ENCODE measurements at places on chromosomes 12 and 14.

DNA sequence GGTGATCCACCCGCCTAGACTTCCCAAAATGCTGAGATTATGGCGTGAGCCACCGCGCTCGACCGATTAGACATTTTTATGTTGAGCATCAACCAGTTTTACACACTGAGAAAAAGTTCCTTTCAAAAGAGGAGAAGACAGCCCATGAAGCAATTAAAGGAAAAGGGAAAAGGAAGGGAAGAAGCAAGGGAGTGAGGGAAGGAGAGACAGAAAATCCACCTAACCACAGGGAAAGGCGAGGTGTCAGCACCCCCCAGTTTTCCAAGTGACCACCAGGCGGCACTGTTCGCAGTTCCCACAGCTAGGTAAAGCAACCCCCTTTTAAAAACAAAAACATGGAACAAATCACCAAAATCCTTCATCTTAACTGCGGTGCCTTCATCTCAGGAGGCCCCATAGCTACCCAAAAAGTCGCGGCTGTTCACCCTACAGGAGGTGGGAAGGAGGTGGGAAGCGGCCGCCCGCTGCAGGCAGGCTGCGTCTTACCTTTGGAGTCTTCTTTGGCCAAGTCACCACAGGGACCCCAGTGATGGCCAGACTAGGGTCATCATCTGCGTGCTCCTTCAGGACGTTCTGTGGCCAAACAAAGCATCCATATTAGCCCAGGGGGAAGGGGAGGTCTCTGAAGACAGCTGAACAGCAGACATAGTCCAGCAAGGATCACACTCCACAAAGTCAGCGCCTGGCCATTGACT lies 86.6 kb downstream of the KDM2B start:
- peak; percentile 48 for DNase-seq

GRCh38 chr12:51403159-51403558 lies 12.0 kb upstream of the GALNT6 start:
- DNase-seq, result no peak

DNA sequence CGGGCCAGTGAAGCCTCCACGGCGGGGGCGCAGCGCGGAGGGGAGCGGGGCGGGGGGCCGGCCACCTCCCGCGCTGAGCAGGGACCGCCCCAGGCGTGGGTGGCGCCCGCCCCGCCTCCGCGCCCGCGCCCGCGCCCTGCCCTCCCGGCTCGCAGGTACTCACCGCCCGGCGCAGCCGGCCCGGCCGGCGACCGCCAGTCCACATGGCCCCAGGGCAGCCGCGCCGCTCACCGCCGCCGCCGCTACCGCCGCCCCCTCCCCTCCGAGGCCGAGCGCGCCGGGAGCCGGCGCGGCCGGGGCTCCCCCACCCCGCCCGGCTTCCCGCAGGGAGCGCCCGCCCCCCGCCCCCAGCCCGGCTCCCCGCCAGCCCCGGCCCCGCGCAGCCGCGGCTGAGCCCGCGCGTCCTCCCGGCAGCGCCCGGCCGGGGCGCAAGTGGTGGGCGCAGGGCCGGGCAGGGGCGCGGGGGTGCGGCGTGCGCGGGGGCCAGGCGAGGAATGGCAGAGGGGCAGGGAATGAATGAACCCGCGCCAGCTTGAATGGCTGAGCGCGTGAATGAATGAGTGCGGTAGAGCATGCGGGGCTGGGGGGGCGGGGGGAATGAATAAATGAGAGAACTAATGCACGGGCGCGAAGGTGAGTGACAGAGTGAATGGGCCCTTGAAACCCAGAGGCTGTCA lies at the start of gene BEGAIN:
Gene BEGAIN, minus strand, starts transcription at position 332 of the 677 bp plus-strand sequence. Its CDS starts 127 bp downstream, at position 205.
- DNase-seq, result no peak

- DNase-seq, result no peak
Observed at GRCh38 chr12:125742413-125742812, 677.2 kb downstream of the AACS start.

DNA sequence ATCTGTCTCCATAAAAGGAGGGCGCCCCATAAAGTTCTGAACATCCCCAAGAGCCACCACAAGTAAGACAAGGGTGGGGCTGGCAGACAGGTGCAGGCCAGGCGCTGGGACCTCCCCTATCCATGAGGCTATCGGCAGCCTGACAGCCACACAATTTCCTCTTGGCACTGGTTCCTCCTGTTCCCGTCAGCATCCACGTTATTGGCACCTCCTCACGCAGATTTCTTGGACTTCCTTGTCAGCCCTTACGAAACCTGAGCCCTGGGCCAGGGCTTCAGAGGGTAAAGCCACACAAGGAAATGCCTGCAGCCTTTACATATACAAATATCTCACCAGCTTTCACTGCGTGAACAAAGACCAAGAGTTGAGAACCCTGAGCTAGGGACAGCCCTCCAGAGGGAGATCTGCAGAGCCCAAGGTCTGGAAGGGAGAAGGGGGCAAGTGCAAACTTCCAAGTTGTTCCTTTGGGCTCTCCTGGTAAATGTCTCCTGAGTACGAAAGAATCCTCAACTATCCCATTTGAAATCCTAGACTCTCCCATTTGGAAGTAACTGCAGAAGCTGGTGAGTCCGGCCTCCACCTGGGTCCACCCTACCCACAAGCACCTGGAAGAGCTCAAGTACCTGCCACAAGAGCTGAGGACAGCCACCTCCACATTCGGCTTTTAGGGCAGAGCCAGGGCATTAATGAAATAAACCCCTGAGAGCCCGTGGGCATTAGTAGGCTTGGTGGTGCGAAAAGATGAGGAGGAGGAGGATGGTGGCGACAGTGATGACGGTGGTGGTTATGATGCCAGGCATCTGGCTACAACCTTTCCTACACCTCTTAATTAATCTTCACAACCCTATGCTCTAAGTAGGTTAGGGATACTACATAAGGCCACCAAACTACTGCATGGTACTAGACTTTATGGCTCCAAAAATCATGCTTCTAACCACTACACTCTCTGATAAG lies 5.5 kb upstream of the TC2N start:
- DNase-seq, result peak; percentile 48

DNA sequence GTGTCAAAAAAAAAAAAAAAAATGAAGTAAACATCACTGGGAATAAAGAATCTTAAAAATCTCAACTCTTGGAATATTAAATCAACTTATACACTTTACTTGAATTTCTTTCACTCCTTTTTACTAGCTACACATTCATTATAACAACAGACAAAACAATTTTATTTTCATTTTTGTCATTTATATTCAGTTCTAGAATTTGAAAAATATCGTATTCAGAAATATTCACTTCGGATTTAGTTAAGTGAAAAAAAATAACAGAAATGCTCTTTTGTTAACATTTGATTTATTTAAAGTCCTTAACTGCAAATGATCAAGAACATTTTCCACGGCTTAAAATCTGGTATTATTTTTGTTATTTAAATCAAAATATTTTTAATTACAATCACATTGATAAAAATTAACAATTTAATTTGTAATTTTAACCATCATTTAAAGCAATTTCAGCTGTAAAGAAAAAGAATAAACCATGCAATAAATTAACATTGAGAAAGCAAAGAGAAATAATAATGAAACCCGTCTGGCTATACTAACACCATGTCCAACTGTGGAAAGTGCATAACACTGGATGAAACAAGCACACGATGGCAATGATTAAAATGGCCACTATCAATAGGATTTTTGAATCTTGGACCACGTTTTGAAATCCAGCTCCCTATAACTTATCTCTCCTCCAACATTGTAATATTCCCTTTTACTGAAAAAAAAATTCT lies 5.2 kb downstream of the FOXA1 start:
- DNase-seq, result no peak

- DNase-seq, result no peak
Observed at GRCh38 chr12:130385193-130385592, 47.5 kb downstream of the PIWIL1 start.

DNA sequence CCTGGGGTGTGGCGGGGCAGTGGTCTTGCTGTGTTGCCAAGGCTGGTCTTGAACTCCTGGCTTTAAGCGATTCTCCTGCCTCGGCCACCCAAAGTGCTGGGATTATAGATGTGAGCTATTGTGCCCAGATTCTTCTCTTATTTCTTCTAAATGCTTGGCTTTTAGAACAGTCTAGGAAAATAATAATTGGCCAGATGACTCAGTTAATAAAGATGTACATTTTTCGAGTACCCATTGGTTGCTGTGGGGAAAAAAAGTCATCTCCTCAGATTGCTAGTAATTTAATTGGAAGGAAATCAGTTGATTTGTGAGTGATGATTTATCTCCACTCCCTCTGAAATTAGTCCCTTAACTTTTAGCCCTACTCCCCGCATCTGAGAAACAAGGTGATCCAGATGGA lies 45.5 kb downstream of the CHST11 start:
- no peak for DNase-seq

- DNase-seq, result no peak
Observed at GRCh38 chr14:45144658-45145057, 8.9 kb downstream of the FANCM start.

GRCh38 chr12:42853370-42854140 lies 264.0 kb upstream of the PRICKLE1 start:
- DNase-seq, result no peak

- peak; percentile 38 for DNase-seq
Observed at GRCh38 chr14:99737451-99737951, 53.4 kb downstream of the CYP46A1 start.

DNA sequence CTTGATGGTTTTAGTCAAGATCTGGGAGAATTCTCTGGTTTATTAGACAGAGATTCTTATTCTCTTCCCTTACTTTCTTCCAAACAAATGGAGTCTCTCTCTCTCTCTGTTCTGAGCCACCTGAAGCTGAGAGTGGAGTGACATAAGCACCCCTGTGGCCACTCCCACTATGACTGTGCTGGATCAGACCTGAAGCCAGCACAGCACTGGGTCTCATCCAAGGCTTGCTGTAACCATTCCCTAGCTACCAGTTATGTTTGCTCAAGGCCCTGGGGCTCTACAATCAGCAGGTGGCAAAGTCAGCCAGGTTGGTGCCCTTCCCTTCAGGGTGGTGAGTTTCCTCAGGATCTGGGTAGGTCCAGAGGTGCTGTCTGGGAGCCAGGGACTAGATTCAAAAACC lies 568.5 kb downstream of the AACS start:
- DNase-seq, result no peak

GRCh38 chr12:119235197-119235751 lies 56.5 kb downstream of the HSPB8 start:
- DNase-seq, result no peak
